ENCODE measurements at places on chromosomes 12 and 14.

DNA sequence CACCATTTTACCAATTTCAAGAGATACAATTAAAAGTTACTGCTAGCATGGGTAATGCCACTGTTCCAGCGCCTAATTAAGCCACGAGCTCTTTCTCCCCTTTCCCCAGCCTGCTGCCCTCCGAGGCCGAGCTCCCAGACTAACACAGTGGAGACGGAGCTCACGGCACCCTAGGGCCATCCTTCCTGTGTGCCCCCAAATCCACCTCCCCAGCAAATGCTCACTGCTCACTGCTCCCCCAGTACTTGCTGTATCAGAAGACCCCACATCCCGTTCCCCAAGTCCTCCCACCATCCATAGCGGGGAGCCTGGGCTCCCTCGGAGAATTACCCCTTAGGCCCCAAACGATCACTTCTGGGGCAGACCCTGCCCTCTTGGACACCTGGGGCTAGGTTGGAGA, 42.7 kb downstream of the SLC6A12 start:
- DNase-seq, result no peak

GRCh38 chr14:67673451-67673850, 981 bp downstream of the VTI1B start:
- DNase-seq, result no peak

DNA sequence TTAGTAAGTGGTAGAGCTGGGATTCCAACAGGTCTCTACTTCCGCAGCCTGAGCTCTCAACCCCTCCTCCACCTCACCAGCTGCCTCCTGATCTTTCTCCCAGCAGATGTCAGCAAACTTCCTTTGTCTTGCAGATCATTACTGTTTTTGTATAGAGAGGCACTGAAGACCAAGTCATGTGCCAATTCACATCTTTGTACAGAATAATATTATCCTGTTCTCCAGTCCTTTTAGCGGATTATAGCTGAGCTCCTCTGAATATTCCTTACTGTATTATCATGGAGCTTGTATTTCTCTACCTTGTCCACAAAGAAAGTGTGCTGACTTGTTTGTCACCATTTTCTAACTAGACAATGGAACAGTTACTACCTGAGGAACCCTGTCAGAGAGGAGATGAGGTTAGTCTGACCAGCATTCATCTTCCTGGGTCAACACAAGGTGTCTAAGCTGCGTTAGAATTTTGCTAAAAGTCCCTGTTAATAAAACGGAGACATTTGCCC, 142.3 kb upstream of the ARHGAP5 start:
- no peak for DNase-seq

DNA sequence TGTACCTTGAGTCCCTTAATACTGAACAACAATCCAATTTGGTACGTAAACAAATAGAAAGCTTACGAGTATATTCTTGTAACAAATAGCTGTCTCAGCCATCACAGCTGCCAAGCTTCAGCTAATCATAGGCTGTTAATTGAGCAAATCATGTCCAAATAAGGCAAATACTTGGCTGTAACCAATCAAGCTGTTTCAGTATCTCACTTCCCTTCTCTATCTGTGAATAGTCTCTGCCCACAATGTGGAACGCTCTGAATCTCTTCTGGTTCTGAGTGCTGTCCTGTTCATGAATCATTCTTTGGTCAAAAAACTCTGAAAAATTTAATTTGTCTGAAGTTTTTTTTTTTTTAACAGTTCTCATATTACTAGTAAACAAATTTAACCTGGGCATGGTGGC, 5.8 kb upstream of the NEMF start:
- no peak for DNase-seq

GRCh38 chr14:86346818-86347384, 817.0 kb downstream of the FLRT2 start:
- no peak for DNase-seq

DNA sequence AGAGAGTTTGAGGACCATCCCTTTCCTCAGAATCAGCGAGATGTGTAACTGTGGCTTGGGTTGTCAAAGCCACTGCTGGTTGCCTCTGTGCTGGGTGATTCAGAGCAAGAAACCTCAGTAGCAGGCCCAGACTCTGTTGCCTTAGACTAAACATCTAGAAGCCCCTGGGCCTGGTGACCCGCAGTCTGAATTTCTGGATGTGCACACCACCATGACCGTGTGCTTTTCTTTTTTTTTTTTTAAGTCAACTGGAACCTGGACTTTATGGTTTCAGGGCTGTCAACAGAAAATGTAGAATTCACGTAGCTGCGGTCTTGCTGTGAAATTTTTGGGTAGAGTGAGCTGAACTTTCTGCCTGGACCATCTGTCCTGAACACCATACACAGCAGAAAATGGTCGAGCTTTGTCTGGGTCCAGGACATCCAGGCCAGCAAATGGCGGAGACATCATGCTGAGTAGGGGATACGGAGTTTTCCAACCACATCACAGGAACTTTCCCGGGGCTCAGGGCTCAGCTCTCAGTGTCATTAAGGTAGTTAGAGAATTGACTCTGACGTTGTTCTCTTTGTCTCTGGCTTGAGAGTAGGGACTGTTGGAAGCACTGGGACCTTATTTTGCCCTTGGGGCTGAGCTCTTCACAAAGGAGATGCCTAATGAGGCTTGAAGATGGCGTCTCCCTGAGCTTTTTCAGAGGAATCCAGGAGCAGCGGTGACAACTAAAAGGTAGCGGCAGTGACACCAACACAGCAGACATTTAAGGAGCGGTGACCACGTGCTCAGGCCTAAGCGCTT, 23.0 kb upstream of the BATF start:
- DNase-seq, result no peak

- DNase-seq, result no peak
Observed at GRCh38 chr12:51925346-51926063, 18.2 kb downstream of the ACVRL1 start.

- DNase-seq, result peak; percentile 77
Observed at GRCh38 chr14:95290871-95291431, 28.8 kb downstream of the CLMN start.

GRCh38 chr12:113082486-113083148, 26.1 kb downstream of the DTX1 start:
- no peak for DNase-seq

DNA sequence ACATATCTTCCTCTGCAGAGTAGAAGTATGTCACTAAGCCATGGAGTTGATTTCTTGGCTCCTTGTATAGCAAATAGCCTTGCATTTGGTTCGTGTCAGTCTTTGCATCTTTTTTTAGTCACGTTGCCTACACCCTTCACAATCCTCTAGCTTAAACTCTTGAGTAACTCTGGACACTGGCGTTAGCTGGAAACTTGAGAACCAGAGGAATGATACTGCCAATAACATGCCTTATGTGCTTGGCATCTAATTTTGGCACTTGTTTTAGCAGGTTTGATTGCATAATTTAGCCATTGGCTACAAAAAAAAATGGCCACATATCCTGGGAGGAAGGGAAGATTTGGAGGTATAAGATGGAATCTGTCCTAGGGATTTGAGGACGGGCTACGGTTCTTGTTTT, 136.2 kb downstream of the ETV6 start:
- no peak for DNase-seq

DNA sequence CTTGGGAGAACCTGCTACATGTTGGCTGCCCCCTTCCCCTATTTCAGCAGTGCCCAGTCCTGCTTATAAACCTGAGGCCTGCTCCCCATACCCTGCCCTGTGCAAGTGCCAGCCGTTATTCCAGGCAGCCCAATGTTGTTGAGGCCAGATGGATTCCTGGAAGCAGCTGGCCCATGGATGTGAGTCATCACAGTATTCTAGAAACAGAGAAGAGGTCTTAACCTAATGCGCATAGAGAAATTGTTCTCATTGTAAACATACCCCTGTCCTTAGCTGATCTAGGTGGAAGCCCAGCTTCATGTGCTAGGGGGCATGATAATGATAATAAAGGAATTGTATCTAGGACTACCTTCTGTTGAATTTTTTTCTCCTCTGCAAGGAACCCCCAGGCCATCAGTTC, 69.7 kb downstream of the TSPAN11 start:
- no peak for DNase-seq

- no peak for DNase-seq
Observed at GRCh38 chr12:98399532-98399931, 115.9 kb upstream of the TMPO start.

All from NCI-H2081 treated with DMSO at 0.1 percent for 48 hours (cell line).